Vagina (tissue), 2 donors: ENCODE measurements at places on chromosomes 13 and 19.

GRCh38 chr13:76885203-76886004 lies 801 bp downstream of the KCTD12 start:
- DNase-seq: no peak

GRCh38 chr19:55239004-55239403 lies 10.4 kb upstream of the TMEM86B start:
- no peak for DNase-seq

- no peak for DNase-seq
Observed at GRCh38 chr13:34344816-34345215, 526.9 kb downstream of the RFC3 start.

GRCh38 chr19:51137792-51138425 lies 4.2 kb upstream of the SIGLEC7 start:
- no peak for DNase-seq

DNA sequence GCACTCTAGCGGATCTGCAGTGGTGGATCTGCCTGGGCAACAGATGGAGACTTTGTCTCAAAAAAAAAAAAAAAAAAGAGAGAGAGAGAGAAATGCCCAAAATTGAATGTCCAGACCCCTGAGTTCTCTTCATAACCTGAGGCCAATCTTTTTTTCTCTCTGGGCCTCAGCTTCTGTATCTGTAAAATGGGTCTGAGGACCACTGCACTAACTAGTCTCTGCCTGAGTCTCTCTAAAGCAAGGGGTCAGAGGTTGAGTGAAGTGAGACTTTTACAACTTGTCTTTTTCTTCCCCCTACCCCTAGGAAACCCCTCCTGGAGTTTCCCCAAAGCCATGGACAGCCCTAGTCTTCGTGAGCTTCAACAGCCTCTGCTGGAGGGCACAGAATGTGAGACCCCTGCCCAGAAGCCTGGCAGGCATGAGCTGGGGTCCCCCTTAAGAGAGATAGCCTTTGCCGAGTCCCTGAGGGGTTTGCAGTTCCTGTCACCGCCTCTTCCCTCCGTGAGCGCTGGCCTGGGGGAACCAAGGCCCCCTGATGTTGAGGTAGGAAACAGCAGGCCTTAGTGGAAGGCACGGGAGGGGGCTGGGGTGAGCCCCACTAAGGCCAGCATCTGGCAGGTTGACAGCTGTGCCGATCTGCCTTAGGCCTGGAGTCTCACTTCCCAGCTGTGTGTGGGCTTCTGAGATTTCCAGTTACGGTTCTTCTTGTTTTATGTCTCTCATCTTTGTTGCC lies 1.8 kb downstream of the TMEM91 start:
- no peak for DNase-seq

GRCh38 chr19:4877753-4878490 lies 10.5 kb upstream of the PLIN3 start:
- no peak for DNase-seq

GRCh38 chr19:45418802-45419201 lies 4.9 kb downstream of the ERCC1 start:
- no peak for DNase-seq

DNA sequence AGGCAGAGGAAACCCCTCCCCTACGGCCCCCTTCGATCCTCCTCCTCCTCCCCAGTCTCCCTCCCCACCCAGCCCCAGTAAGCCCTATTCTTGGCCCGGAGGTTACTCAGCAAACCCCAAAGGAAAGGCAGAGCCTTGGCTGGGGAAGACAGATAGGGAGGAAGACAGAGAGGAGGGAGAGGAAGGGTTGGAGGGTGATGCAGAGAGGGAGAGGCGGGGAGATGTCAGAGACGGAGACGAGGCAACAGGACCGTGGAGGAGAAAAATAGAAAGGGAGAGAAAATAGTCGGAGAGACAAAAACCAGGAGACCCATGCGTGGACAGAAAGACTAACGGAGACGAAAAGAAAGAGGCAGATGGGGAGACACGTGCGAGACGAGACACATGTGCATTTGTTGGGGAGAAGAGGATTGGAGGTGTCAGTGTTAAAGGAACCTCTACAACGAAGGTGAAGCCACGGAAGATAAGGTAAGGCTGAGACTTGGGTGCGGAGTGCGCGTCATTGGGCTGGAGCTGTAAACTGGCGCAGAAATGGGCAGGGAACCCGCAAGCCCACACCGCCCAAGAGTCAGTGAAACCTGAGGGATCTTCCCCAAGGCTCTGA lies 2.9 kb downstream of the TGFB1 start:
- no peak for DNase-seq

GRCh38 chr13:106919638-106920037 lies 351.7 kb upstream of the ARGLU1 start:
- DNase-seq: no peak

DNA sequence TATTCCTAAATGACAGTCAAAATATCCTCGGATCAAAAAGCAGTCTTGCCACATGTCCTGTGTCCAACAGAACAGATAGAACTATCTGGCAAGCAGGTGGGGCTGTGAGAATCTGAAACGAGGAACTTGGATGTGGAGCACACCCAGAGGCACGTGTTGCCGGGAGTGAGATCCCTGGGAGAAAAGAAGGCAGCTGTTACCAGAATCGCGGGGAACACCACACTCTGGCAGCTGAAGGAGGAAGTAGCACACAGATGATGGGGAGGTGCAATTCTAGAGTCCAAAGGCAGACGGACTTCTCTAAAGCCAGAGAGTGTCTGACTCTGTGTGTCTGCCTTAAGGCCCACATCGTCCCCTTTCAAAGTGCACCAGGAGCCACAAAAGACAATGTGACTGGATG lies 22.3 kb downstream of the SLC7A1 start:
- no peak for DNase-seq
